ENCODE measurements at places on chromosomes 16 and 17.

- no peak for DNase-seq
These were observed 336.7 kb upstream of the ZFHX3 start for GRCh38 chr16:73384506-73385089.

- DNase-seq: no peak
These were observed 51.1 kb upstream of the NDRG4 start for GRCh38 chr16:58448890-58449289.

DNA sequence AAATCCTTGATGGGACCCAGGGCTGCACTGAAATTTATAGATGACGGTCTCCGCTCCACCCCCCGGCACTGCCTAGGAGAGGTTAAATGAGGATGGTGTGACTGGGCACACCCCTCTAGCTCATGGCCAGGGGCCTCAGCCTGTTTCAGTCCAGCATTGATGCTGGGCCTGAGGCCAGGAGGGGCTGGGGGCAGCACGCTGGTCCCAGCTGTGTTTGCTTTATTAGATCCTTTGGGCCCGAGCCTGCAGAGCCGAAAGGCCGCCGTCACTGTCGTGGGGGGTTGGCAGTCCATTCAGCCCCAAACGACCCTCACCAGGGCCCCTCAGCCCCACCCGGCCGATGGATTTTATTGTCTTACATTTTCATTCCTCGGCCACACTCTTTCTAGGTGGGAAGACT, 10.8 kb upstream of the DOK4 start:
- no peak for DNase-seq

- DNase-seq: no peak
These were observed 49.1 kb downstream of the SPAG9 start for GRCh38 chr17:51071556-51071955.

GRCh38 chr17:39808409-39808997, 55.6 kb downstream of the IKZF3 start:
- no peak for DNase-seq

GRCh38 chr17:78892062-78892456, 10.9 kb downstream of the CEP295NL start:
- DNase-seq: no peak

- DNase-seq: no peak
These were observed 7.2 kb downstream of the TSR3 start for GRCh38 chr16:1344499-1344898.

DNA sequence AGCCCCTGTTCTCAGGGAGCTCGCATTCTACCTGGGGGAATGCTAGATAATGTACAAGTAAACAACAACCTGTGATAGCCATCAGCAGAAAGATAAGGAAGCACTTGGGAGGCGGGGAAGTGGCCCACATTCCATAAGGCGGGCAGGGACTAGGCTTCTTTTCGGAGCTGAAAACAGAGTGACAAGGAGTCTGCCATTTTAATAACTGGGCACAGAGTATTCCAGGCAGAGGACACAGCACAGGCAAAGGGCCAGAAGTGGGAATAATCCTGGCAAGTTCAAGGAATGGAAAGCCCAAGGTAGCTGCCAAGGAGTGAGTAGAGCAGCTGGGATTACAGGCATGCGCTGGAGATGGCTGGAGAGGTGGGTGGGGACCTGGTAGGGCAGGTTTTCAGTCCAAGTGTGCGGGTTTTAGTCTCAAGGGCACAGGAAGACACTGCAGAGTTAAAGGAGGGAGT, 24.3 kb downstream of the USP43 start:
- DNase-seq: no peak

DNA sequence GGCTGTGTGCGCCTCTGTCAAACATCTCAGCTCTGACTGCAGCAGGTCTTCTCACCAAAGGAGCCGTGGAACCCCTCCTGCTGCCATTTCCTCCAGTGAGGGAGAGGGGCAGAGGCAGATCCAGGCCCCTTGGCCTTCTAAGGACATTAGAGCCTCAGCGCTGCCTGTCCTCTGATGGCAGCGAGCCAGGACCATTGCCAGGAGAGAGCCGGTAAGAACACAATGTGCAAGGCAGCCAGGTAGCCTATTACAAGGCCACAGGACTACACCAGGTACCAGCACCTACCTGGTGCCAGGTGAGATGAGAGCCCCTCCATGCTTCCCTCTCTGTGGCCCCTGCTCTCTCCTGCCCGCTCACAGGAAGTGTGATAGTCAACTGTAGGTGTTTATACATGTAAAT, 11.0 kb downstream of the LRRC75A start:
- DNase-seq: no peak

- DNase-seq: no peak
These were observed 42.8 kb downstream of the MARCHF10 start for GRCh38 chr17:62765351-62765750.

- no peak for DNase-seq
These were observed at the start of gene FDXR for GRCh38 chr17:74872313-74873036. Gene FDXR, minus strand, starts transcription at chr17:74872994. Its CDS starts 50 bp downstream, at chr17:74872944.

- DNase-seq: no peak
These were observed 564 bp upstream of the TMIGD1 start for GRCh38 chr17:30334421-30334820.

DNA sequence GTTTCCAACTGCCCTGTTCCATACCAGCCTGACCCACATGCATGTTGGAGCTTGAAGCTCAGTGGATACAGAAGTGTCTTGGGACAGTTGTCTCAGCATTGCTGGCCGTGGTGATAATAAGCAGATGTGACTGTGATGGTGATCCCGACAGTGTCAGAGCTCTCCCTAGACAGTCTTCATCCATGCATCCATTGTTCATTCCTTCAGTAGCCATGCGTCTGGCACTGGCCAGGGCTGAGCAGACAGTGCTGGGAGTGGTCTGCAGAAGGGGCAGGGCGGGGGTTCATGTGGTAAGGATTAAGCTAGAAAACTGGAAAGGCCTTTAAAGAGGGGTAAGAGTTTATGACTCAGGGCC, 68.1 kb downstream of the GNAO1 start:
- DNase-seq: no peak

GRCh38 chr17:50847566-50847965, 12.2 kb downstream of the WFIKKN2 start:
- DNase-seq: no peak

GRCh38 chr16:70526403-70526802, 2.8 kb downstream of the SF3B3 start:
- no peak for DNase-seq

DNA sequence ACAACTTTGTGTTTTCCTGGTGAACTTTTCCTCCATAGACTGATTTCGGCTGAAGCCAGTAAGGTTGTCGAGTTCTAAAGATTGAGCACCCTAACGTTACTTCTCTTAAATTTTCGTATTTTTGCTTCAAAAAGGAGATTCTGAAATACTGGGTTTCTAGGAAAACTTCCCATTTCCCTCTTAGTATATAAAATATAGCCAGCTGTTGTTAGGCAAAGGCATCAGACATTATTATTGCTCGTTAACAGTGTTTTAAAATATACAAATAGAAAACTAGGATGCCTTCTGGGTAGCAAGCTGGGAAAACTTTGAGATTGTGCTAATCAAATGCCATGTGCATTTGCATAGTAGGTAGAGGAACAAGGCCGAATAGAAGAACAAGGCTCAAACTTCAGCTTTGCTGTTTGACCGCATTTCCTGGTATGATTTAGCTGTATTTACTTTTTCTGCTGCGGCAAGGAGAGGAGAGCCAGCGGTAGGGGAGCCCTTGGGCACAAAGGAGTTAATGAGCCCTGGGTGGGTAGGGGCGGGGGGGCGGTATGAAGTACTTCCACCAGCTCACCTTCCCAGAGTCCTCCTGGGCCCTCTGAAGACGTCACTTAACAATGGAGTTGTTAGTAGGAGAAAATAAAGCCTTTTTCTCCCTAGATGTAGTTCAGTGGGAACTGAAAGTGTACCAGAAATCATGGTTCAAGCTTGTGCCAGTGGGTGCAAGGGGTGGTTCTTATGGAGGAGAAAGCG, 151.9 kb downstream of the MSI2 start:
- DNase-seq: no peak

GRCh38 chr16:47150067-47150466, 6.3 kb upstream of the NETO2 start:
- DNase-seq: no peak

GRCh38 chr17:57902800-57903759, 52.1 kb downstream of the CUEDC1 start:
- no peak for DNase-seq

- DNase-seq: no peak
These were observed 3.7 kb downstream of the PPP4C start for GRCh38 chr16:30079480-30079879.

GRCh38 chr17:78176548-78177025, 8.2 kb downstream of the SYNGR2 start:
- peak; percentile 85 for DNase-seq

DNA sequence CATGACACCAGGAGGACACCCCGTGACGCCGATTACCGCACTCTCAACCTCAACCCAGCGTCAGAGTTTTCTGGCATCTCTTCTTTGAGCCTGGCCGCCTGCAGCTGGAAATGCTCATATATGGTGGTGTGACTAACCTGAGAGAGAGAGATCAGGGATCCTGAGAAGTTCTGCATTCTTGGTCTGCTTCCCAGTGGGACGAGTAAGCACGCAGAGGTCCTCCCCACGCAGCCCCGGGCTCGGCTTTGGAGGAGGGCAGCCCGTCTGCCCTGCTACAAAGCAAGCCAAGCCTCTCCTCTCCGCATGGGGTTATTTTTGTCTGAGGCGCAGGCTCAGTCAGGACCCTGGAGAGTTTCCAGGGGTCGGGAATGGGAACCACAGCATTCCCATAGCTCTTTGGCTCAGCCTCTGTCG, 16.5 kb downstream of the CRISPLD2 start:
- DNase-seq: no peak

GRCh38 chr17:79132271-79133064, 57.8 kb downstream of the ENGASE start:
- no peak for DNase-seq

- peak; percentile 51 for DNase-seq
These were observed 714 bp downstream of the ACSF3 start for GRCh38 chr16:89094252-89094879.

DNA sequence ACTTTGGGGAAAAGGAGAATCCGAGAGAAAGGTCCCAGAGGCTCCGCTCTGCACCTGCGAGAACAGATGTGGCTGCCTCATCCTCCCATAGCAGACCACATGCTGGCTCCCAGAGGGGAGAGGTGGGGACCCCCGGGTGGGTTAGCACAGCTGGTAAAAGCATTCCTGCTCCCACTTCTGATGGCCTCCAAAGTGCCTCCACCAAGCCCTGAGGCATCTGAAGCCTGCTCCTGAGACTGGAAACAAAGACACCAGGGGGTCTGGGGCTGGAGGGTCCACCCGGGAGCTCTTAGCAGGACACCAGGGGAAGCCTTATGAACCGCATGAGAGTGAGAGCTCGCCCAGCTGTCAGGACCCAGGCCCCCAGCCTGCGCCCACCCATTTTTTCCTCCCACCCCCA, 46.4 kb downstream of the ZNF423 start:
- DNase-seq: no peak

- DNase-seq: no peak
These were observed 13.1 kb downstream of the CPSF4L start for GRCh38 chr17:73248532-73248931.

DNA sequence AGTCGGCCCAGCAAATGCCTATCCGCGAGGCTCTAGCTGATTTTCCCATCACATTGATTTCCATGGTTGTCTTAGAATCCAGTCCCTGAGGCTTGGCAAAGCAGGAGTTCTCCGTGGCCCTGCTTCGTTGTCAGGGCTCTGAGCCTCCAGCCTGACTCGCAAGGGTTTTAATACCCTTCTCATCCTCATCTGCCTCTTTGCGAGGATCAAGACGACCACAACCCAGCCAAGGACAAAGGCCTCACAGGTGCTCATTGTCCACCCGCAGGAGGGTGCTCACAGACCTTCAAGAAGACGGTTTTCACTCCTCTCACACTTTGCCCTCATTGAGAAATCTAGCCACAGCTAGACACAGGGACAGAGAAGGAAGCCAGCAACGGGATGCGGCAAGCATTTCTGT, 610.8 kb downstream of the KCNJ18 start:
- DNase-seq: no peak

DNA sequence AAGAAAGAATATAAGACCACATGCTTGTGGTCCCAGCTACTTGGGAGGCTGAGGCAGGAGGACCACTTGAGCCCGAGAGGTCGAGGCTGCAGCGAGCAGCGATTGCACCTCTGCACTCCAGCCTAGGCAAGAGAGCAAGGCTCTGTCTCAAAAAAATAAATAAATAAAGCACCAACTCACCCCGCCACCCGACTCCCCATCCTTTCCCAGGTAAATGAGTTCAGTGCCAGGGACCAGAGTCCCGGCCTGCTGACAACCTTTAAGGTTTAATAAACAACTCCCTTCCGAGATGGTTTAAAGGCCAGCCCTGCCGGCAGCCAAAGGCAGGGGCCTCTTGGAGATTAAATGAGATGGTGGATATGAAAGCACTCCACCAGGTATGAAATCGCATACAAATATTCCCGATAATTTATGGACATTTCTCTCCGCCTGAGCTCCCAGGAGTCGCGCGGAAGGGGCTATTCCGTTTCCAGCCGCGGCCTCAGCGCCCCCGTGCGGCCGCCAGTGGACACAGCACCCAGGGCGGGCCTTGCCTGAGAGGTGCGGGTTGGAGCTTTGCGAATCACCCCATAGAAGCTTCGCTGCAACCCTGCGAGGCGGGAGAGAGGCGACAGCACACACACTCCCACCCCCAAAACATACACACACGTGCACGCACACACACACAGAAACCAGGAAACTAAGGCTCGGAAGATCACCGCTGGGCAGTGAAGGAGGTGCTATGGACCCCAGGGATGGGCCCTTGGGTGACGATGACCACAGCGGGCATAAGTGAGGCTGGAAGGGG, 4.0 kb upstream of the RPL38 start:
- DNase-seq: peak; percentile 57

GRCh38 chr17:67139289-67139688, 94.9 kb downstream of the CACNG1 start:
- no peak for DNase-seq

- DNase-seq: no peak
These were observed 8.1 kb upstream of the ATP2A3 start for GRCh38 chr17:3972281-3972731.

DNA sequence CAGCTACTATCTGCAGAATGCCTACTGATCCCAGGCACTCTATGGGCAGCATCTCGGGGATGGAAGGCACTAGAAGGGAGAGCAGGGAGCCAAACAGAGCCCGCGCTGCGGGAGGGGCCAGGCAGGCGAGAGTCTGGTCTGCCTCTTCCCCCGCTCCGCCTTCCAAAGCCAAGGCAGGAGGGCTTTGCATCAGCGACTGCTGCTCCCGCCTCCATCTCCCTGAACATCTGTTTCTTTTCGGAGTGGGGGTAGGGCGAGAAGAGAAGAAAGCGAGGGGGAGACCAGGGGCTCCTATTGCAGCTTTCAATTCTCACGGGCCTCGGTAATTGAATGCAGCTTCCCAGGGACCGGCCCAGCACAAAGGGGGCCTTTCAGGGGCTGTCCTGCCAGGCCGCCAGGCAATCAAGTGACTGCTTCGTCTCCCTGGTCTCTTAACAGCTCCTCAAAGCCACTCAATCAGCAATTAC, 31.4 kb upstream of the CDC42EP4 start:
- peak; percentile 16 for DNase-seq

Measured in erythroblast (primary cell).